Activated naive CD8-positive, alpha-beta T cell treated with anti-CD3 and anti-CD28 coated beads, Interleukin-2, amount 50 U/mL, for 16 hours (primary cell): ENCODE measurements at places on chromosomes 12 and 14.

GRCh38 chr12:128387811-128388422, 120.9 kb downstream of the TMEM132C start:
- DNase-seq, result no peak

GRCh38 chr12:108390495-108391203, 51.5 kb upstream of the CMKLR1 start:
- no peak for DNase-seq

DNA sequence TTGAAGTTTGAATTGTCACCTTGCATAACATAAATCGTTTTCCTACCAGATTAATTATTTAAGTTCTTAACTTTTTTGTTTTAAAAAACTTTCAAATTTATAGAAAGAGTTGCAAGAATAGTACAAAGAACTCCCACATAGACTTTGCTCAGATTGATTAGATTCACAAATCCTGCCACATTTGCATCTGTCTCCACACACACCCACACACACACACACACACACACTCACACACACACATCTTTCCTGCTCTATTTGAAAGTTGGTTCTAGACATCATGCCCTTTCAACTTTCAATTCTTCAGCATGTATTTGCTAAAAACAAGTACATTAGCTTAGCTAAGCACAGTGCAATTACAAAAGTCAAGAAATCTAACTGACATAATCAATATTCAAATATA, 184.0 kb downstream of the ITPR2 start:
- DNase-seq, result no peak

DNA sequence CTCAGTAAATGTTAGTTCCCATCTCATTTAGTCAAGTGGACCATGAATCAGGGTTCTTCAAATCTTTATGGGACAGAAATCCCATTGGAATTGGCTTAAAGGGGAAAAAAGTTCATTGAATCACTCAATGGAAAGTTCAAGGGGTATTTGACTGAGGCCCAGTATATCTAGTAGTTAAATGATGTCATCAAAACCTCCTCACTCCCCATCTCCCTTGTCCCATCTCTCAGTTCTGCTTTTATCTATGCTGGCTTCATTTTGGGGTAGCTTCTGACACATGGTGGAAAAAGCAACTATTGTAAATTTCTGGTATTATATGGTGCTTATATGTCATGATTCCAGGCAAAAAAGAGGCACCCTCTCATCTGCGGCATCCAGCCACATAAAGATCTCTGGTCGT, 51.9 kb downstream of the DAAM1 start:
- DNase-seq, result no peak

- DNase-seq, result no peak
Measured at GRCh38 chr14:84351646-84352045, 1178.3 kb upstream of the FLRT2 start.

GRCh38 chr12:65200007-65200665, 30.8 kb downstream of the LEMD3 start:
- DNase-seq, result no peak

- DNase-seq, result no peak
Measured at GRCh38 chr12:52566847-52567291, 6.8 kb downstream of the KRT74 start.

GRCh38 chr14:105944632-105945610, 418.5 kb downstream of the TMEM121 start:
- DNase-seq, result peak; percentile 65

DNA sequence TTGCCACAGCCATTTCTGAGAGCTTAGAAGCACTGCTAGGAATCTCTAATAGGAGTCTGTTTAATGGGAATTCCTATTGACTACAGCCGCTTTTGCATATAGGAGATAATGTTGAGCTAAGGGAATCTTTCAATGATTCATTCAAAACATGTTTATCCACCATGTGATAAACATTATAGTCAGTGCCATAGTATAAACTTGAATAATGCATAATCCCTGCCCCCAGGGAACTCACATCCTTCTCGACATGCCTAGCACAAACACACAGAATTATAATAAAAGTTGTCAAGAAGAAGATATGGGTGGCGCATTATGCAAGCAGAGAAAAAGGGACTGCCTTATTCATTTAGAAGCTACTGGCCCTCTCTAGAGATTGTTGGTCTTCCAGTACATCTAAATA, 248.0 kb downstream of the DAD1 start:
- no peak for DNase-seq

- no peak for DNase-seq
Measured at GRCh38 chr12:131603939-131604795, 106.7 kb upstream of the SFSWAP start.

DNA sequence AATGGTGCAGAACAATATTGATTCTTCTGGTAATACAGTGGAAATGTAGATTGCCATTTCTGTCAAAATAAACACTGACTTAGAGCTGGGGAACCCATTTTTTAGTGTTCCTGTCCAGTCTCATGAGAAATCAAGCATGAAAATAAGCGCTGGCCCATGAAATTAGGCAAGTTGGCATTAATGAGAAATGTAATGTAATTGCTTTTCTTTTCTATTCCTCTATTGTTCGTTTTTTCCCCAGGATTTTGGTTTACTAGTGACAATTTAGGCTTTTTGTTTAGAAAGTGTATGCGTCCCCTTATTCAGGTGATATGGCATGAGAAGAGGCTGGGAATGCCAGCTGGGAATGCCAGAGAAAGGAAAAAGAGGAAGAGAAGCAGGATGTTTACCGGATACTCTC, 64.4 kb upstream of the KICS2 start:
- no peak for DNase-seq

DNA sequence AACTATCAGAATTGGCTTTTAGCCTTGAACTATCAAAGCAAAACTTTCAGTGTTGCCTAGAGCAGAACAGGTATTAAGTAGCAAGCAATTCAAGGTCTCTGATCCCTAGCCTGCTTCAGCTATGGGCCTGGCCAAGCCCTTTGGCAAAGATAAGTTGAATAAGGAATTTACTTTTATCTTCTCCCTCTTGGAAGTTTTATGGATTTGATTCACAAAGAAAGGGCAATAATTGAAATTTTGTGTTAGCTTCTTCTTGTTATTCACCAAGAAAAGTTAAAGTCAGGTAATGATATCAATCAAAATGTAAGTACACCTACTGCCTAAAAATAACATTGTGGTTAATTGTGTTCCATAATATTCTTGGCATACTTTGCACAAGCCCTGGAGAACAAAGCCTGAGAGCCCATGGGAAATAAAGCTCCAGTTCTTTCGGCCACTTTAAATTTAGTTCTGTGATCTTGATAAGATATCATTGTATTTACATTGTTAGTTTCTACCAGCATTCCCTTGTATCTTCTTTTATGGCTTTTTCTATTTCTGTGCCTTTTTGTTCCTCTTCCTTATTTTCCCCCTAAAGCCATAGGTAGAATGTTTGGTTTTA, 158.0 kb downstream of the RAD51B start:
- no peak for DNase-seq

DNA sequence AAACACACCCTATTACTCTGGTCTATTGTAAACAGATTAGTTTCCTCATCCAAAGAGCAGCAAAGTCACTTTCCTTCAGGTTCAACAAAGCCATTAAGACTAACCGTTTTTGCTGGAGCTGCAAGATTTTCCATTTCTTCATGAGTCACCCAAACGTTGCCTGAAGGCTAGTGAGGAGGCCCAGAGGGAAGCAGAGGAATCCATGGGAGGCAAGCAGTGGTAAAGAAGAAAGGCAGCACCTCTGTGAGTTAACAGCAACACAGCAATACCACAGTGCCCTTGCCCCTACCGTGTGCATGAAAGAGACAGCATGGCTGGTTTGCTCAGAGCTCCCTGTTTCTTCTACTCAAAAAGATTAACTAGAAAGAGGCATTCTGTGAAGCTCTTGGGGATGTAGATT, 206.3 kb downstream of the ACSS3 start:
- no peak for DNase-seq

GRCh38 chr14:82403987-82404386, 870.3 kb upstream of the SEL1L start:
- no peak for DNase-seq

DNA sequence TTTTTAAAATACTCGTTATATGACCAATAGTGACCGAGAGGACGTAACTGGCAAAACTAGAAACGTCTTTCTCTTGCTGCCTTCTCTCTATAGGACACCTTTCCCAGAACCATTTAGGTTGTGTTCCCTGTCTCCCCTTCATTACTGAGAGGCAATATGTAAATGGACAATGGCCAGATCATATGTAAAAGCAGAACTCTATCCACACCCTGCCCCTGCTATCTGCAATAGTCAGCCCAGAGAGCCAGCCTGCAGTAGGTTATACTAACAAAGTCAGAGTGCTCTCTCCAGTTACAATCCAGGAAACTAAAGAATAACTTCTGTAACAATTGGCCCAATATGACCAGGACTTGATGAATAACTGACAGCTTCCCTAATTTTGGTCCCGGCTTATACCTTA, 216.8 kb downstream of the ANO6 start:
- no peak for DNase-seq

- no peak for DNase-seq
Measured at GRCh38 chr12:79982086-79983062, 47.5 kb upstream of the PPP1R12A start.

DNA sequence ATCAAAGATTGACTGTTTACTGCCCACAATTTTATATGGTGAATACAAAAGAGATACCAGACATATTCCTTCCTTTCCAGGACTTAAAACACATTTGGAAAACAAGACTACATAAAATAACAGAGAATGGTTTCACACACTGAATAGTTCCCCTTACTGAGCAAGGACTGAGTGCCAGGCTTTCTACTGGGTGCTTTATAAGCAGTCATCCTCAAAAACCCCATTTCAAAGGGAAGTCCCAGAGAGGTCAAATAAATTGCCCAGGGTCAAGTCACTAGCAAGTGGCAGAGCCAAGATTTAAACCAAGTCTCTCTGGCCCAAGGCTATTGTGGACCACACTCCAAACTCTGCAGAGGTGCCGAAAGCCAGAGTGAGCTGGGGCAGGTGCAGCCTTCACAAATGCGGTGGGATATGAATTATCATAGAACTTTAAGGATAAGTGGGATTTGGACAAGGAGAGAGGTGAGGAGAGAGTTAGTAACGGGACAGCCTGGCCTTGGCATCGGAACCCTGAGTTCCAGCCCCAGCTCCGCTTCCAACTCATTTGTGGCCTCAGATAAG, 9.1 kb upstream of the RPAP3 start:
- no peak for DNase-seq

- no peak for DNase-seq
Measured at GRCh38 chr14:75242546-75243273, 35.9 kb upstream of the FOS start.

DNA sequence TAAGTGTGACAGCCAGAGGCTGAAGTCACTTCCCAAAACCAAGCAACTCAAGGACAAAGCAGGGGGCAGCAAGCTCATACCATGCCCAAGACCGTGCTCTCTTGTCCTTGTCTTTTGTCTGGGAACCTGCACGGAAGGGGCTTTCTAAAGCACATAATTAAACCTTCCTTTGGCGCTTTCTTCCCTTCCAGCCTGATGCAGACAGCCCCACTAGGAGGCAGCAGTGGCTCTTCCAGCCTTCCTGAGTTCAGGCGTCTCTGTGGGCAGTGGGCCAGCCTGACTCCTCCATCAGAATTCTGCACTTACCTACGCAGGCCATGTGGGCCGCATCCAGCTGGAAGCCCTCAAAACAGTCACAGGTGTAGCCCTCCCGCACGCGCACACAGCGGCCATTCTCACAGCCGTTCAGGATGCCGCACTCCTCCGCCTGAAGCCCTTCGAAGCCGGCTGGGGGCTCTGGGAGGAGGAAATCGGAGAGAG, 7.6 kb downstream of the ISCA2 start:
- no peak for DNase-seq

GRCh38 chr14:105422695-105423487, 3.3 kb downstream of the MTA1 start:
- DNase-seq, result no peak

GRCh38 chr12:65196762-65197567, 27.6 kb downstream of the LEMD3 start:
- no peak for DNase-seq

GRCh38 chr12:95227818-95228356, 10.3 kb downstream of the VEZT start:
- DNase-seq, result no peak

- no peak for DNase-seq
Measured at GRCh38 chr12:52629281-52630007, 11.1 kb upstream of the KRT73 start.

DNA sequence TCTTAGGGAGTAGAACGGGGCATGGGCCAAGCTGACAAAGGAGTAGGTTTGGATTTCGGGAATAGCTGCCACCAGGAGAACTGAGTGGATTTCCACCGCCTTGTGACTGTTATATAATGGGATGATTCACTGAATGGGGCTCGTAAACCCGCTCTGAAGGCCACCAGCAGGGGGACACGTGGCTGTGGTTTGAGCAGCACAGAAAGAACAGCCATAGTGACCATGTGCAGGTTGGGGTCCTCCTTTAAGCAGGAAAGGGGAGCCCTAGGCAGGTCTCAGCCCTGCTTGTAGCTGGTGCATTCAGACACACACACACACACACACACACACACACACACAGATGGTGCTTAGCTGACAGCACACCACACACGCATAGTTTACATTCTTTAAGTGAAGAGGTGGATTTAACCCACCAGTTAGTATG, 8.6 kb upstream of the ASB2 start:
- DNase-seq, result no peak

DNA sequence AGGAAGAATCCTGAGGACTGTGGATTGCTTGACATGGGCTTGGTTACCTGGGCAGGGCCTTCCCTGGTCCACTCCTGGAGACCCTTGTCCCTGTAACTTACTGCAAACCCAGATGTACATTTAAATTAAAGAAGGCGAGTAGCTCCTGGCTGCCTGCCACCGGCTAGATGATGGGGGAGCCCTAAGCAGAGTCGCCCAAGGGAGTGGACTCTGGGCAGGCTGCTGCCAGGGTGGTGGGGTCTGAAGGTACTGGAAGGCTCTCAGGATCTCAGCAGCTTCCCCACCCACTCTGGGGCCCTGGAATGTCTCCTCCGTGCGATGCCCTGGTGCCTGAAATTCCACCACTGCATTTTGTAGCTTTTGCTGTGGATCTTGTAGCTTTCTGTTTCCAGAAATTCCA, 74.7 kb downstream of the FBXL14 start:
- no peak for DNase-seq

DNA sequence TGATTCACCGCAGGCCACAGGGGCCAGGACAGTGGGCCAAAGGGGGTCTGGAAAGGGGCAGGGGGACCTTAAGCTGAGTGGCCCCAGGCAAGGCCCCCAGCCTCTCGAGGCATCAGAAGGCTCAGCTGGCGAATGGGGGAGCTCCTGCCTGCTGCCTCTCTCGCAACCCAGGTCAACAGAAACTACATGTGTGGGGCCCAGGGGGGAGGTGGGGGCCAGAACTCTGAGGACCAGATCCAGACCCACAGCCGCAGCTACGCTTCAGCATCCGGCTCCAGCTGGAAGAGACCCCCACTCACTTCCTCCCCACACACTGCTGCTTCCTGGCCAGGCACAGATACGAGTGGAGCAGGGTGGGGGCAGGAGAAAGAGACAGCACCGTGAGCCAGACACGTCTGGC, 46.5 kb downstream of the NCOR2 start:
- DNase-seq, result no peak

- DNase-seq, result no peak
Measured at GRCh38 chr12:18045446-18045992, 44.5 kb downstream of the RERGL start.

DNA sequence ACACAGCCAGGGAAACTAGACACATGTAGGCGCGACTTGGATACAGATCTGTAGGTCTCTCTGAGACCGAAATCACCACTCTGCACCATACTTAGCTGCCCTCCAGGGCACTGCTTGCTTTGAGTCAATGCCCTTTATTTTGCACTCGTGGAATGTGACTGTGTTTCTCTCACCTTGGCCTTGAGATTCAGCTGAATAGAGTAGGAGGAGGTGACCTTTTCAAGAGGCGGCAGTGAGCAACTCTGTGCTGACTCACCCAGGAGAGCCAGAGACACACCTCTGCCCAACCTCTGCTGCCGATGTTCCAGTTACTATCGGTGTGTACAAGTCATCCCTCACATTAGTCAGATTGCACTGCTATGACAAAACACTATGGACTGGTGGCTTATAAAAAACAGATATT, 583.4 kb downstream of the VRK1 start:
- peak; percentile 24 for DNase-seq
